ENCODE measurements at places on chromosomes 7 and 10.

GRCh38 chr7:151665368-151665767 is 145.7 kb upstream of the RHEB start:
- DNase-seq, result no peak

GRCh38 chr7:33671531-33672262 is 233.6 kb upstream of the BMPER start:
- no peak for DNase-seq

GRCh38 chr7:14055813-14056212 is 66.3 kb upstream of the ETV1 start:
- no peak for DNase-seq

GRCh38 chr10:76456197-76456596 is 1024.8 kb downstream of the LRMDA start:
- DNase-seq, result no peak

DNA sequence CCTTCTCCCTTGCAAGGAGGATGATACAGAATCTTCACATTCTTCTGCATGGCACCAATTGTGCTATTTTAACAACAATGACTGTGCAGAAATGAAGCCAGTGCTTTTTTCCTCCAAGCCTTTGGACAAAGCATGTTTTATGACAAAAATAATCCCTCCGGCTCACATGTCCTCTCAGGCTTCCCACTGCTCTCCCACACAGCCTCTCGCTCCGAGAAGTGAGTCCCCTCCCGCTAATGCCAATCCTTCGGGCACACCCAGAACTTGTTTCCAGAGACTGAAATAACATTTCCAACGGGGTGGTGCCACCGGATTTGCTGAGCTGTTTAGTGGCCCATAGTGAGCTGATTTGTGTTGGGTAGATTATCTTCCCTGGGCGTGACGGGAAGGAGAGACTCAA is 35.8 kb downstream of the RBM17 start:
- no peak for DNase-seq

- no peak for DNase-seq
These were observed 28.7 kb upstream of the SLC29A3 start for GRCh38 chr10:71290331-71290730.

- DNase-seq, result no peak
These were observed 271.0 kb upstream of the LRRTM3 start for GRCh38 chr10:66654861-66655260.

DNA sequence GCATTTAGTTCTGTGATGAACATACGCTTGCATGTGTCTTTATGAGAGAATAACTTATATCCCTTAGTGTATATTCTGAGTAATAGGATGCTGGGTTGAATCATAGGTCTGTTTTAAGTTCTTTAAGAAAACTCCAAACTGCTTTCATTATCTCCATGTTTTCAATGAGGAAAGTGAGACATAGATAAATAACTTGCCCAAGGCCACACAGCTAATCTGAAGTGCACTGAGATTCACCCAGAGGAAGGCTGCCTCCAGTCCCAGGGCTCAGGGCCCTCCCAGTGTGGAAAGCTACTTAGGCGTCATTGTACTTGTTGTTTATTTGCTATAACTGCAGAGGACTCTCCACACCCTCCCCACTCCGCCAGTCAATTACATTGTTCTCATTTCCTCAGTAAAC is 126.7 kb downstream of the INHBA start:
- no peak for DNase-seq

DNA sequence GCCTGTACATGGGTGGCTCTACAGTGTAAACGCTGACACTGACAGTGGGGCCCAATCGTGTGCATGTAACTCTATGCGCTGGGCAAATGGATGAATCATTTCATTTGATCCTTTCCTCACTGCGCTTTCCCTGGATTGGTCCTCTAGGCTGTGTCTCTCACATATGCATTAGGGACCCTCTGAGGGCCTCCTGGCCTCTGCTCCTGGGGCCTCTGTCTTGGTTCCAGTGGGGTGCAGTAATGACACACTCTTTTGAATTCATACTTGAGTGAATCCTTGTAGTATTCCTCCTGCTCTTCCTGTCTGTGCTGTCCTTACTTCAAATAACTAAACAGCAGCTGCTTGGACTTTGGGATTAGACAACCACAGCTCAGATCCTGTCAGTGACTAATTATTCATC is 176.5 kb upstream of the ADO start:
- no peak for DNase-seq

DNA sequence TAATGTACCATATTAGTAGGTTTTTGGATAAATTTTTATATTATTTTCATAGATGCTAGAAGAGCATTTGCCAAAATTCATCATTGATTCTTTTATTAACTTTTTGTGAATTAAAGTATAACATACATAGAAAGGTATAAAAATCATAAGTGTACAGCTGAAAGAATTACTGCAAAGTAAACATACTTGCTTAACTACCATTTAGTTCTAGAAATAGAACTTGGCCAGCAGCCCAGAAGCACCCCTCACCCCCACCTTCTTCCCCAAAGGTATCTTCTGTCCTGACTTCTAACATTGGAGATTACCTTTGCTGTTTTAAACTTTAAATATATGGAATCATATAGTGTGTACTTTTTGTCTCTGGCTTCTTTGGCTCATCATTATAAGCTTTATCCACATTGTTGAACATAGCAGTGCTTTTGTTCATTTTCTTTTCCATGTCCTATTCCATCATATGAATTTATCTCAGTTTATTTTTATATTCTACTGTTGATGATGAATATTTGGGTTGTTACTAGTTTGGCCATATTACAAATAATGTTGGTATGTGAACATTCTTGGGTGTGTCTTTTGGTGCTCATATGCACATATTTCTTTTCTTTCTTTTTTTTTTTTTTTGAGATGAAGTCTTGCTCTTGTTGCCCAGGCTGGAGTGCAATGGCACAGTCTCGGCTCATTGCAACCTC is 142.8 kb downstream of the ADK start:
- no peak for DNase-seq

DNA sequence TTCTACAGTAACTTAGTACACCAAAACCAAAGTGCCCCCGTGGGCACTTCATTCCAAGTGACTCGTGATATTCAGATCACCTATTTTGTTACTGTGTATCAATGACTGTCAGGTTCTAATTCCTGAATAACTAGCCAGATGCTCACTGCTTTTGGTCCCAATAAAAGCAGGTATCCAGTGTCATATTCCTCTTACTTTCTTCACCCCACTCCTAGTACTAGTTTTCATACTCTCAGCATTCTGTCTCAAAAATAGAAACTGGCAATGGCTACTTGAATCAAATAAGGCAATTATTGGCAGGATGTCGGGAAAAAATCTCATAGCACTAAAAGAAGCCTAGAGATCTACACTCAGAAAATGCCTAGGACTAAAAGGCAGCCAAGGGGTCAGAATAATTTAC is 84.6 kb downstream of the ZNF467 start:
- no peak for DNase-seq

DNA sequence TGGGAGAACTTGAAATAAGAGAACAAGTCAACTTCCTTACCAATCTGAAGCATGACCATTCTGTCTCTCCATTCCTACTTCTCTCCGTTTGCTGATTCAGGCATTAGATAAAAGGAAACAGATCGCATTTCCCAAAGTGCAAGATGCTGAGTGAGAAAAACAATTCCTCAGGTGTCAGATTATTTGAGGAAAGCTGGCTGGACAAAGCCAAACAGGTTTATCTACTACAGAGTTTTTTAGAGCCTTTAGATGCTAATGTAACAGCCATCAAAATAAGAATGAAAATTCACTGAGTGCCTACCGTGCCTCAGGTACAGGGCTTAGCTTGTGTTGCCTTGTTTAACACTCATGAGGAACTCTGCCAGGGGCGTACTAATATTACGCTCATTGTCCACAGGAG is 135.9 kb upstream of the MBL2 start:
- no peak for DNase-seq

- no peak for DNase-seq
These were observed 10.7 kb downstream of the UPP1 start for GRCh38 chr7:48099781-48100180.

- no peak for DNase-seq
These were observed 153.3 kb downstream of the POU6F2 start for GRCh38 chr7:39130857-39131526.

DNA sequence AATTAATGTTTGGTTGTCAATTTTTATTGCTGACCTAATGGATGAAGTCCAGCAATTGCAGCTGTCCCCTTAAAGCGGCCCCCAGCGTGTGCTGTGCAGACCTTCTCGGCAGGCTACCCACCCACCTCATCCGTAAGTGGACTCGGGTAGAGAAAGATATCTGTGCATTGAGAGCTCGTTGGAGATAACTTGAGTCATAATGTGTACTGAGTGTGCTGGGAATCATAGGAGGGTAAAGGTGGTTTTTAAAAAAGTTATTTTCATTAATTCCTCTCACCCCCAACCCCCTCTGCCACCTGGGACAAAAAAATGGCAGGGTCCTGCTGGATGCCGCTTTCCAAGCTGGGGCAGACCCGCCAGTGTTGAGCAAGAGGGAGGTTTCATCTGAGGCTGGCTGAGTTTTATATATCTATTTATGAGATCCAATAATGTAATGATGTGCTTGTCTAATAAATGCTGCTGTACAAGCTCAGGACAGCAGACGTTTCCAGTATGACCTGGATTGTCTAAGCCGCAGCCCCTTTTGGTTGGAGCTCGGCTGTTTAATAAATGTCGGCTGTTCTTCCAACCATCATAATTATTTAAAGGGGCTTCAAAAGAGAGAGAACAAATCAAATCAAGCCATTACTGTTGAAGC is 119.1 kb downstream of the NKX6-2 start:
- no peak for DNase-seq

DNA sequence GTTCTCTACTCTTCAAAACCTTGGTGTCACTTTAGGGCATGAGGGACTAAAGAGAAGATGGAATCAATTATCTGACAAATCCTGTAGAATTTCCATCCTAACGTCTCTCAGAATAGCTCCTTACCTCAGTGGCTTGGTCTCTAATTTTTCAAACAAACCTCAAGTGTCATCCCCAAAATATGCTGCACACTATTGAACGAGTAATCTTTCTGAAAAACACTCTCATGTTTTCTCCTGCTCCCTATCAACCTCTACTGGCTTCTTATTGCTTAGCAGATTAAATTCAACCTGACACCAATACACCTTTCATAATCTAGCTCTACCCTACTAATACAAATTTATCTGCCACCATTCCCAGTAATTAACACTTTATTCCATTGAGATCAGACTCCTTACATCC is 8.5 kb downstream of the CNOT4 start:
- no peak for DNase-seq

DNA sequence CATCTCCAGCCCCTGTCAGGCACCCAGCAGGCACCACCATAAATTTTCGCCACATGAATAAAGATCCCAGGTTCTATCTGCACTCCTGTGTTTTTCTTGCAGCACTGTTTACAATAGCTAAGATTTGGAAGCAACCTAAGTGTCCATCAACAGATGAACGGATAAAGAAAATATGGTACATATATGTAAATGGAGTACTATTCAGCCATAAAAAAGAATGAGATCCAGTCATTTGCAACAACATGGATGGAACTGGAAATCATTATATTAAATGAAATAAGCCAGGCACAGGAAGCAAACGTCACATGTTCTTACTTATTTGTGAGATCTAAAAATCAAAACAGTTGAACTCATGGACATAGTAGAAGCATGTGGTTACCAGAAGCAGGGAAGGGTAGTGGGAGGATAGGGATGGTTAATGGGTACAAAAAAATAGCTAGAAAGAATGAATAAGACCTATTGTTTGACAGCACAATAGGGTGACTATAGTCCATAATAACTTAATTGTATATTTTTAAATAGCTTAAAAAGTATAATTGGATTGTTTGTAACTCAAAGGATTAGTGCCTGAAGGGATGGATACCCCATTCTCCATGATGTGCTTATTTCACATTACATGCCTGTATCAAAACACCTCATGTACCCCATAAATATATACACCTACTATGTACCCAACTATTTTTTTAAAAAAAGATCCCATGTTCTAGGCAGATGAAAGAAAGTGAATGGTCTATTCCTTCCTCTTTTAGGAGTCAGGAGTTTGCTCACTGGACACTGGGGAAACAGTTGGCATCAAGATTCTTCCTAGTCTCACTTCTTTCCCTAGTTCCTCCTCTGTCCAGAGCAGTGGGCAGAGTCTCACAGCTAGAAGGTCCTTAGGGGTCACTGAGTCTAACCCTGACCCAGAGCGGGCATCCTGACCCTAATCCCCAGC is 1.0 kb upstream of the NPFFR1 start:
- DNase-seq, result no peak

DNA sequence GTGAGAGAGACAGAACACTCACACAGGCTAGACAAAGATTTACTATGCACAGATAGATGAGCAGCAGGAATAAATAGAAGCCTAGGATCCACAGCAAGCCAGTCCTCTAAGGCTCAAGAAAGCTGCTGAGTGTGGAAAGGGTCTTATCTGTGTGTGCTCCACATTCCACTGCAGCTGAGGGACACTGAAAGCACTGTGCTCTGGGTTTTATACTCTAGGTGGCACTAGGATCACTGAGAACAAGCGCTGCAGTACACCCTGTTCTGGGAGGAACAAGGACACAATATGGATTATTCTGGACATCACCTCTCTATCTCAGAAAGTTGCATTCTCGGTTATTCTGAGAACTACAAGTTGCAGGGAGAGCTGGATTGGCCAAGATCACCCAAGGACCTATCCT is 4.9 kb upstream of the KLHL7 start:
- DNase-seq, result no peak

Data from GM12892 (cell line).